ENCODE measurements at places on chromosomes 7 and 10.

DNA sequence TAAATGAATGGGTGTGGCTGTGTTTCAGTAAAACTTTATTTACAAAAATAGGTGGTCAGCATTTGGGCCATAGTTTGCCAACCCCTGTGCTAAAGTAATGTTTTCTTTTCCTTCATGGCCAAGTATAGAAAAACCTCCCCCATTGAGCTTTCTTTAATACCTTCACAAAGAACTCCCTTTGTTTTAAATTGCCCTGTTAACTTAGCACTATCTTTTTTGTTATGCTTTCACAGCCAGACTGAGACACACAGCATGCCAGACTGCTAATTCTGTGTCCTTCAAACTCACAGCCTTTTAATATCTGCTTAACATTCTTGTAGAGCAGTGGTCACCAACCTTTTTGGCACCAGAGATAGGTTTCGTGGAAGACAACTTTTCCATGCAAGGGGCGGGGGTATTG lies 78.0 kb downstream of the GFRA1 start:
- no peak for DNase-seq

DNA sequence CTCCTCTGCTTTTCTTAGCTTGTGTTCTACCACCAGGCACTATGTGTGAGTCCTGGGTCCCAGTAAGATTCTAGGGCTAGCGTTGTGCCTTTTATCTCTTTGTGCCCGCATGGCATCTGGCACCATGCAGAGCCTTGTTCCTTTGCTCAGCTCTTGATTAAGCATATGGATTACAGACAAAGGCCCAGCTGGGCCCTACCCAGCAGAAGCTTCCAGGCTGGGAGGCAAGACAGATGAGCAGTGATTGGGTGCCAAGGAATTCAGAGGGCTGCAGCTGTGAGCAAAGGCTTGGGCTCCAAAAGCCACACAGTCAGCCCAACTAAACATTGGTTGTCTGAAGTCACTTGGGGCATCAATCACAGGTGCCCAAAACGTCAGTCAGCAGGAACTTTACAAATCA lies 2.0 kb downstream of the ACSM6 start:
- no peak for DNase-seq

- no peak for DNase-seq
Measured at GRCh38 chr10:57696641-57697040, 571.1 kb downstream of the IPMK start.

- no peak for DNase-seq
Measured at GRCh38 chr7:1922870-1923236, 252.8 kb downstream of the ELFN1 start.

DNA sequence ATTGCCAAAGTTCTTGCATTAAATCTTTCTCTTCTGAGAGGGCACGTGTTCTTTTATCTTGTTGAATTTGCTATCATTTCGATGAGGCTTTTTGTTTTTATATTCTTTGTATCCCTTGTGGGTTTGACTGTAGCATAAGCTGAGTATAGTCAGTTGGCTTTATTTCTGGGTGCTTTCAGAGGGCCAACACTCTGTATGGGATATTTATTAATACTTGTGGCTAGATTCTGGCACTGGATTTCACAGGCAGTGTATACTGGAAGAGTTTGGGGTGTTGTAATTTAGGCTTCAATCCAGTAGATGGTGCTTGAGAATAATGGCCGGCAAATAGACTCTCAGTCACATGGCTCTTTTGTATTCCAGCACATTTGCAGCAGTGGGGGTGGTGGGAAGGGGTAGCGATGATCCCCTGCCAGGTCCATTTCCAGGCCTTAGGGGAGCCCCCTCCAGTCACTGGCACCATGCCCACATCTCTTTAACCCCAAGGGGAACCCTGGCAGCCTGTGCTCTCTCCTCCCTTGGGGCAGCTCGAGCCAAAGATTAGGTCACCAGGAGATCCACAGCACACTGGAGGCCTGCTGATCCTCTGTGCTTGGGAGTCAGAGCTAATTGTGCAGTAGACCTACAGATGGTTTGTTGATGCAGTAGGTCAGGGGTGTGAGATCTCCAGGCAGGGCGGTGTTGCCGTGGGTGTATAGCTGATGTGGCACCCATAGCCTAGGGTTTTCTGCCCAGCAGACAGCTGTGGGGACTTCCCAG lies 81.8 kb downstream of the PTPN20 start:
- no peak for DNase-seq

DNA sequence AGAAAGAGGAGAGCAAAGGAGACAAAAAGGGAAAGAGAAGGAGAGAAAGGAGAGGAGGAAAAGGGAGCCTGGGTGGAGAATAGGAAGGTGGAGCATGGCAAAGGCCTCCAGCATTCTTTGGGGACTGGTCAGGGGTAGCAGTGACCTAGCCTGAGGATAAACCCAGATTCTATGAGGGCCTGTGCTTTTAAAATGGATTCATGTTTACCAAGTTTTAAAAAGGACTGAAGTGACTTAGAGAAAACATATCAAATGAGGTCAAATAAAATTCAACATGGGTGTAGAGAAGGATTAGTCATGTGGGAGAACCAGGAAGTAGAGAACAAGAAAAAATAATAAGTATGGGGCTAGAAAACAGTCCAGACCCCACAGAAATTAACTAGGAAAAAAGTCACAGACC lies 20.7 kb downstream of the CREB3L2 start:
- DNase-seq: no peak

GRCh38 chr10:126696684-126697083 lies 26.2 kb upstream of the C10orf90 start:
- DNase-seq: no peak

- DNase-seq: no peak
Measured at GRCh38 chr7:96303686-96304443, 18.0 kb downstream of the SLC25A13 start.

All from breast epithelium (tissue), 4 donors.